ENCODE measurements at places on chromosomes 4 and X.

DNA sequence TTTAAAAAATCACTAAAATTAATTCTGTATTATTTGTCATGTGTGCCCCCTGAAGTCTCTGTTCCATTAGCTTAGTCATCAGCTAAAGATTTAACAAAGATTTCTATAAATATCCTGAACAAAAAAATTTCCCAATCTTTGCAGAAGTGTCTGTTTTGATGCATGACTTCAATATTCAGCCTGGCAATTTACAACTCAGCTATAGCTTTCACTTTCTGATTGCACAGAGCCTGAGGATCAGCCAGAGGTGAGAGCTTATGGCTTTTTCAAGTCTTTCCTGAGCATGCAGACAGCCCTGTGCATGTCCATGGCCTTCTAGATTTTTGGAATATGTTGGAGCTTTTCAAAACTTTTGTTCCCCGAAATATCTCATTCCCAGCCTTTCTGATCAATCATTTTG, 420.1 kb downstream of the ZNF674 start:
- DNase-seq, result no peak

DNA sequence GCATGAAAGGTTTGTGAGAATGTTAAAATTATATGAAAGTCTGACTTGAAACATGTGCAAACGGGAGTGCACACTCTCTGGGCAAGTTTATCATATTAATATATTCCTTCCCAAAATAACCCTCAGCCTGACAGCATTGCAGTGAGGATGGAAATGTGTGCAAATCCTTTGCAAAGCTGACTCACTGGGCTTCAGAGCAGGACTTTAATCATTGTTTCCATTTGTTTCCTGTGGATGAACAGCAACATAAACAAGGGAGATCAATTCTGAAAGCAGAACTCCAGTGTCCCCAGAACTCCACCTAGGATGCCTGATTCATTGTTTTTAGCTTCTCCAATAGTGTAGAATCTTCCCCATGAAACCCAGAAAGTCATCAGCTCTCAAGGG, 32.9 kb downstream of the SLC2A9 start:
- no peak for DNase-seq

DNA sequence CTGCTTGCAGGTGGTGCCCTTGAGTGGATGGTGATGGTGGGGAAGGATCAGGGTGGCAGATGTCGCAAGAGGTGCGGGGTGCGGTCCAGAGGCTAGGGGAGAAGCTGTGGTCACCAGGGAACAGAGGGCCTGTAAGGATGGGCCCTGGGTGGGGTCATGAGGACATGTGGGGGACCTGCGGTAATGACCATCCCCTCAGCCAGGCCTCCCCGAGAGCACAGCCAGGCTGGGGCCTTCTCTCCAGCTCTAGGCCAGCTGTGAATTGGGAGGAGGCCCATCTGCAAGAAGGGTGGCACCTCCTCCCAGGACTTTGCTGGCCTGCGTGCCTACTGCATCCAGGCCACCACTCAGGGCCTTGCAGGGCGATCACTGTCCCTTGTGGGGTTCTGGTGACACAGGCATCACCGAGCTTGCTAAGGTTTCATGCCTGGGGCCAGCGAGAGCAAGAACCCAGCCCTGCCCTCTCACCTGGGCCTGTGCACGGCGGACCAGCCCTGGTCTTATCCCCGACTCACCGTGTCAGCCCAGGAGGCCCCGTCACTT, 34.1 kb upstream of the MXD4 start:
- DNase-seq, result no peak

GRCh38 chrX:10577853-10578252, 42.5 kb downstream of the MID1 start:
- DNase-seq, result no peak

- no peak for DNase-seq
Measured at GRCh38 chrX:136646602-136647239, 1.2 kb upstream of the CD40LG start.

Measured in T1000 (cell line).